ENCODE measurements at places on chromosomes 6 and 20.

DNA sequence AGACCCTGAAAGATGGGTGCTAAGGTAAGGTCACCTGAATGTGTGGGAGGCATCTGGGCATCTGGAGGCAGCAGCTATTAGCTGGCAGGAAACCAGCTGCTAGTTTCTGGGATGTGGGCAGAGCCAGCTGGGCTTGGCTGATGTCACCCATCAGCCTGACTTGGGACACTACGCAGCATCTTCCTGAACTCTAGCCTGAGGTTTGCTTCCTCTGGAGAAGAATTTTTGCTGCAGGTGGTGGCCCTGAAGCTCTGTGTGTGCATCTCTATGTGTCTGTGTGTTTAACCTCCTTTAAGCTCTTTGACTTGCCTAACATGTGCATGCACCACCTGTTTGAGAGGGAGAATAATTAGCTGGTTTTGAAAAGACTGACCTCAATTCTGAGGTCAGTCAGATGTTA is 465.1 kb upstream of the CHD6 start:
- no peak for DNase-seq

- DNase-seq = no peak
These were observed 16.1 kb downstream of the FGD2 start for GRCh38 chr6:37021356-37022129.

DNA sequence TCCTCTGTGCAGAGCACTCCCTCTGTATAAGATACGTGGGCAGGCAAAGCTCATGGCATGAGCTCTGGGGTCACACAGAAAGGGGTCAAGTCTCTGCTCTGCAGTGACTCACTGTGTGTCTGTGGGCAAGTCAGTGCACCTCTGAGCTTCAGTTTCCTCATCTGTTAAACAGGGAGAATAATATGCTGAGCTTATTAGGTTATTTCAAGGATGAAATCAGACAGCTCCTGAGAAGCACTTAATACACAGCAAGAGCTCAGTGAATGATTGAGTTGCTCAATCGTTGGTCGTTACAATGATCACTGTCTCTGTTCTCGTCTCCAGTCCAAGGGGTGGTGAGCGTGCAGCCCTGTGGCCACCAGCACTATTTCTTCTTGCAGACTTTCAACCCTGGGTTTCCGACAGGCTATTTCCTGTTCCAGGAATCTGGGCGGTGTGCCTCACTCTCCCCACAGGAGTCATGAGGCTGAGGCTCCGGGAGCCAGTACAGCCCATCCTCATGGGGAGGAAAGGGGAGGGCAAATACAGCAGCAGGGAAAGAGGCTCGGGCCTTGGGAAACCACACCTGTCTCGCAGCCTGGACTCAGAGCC is 28.9 kb downstream of the KIAA1755 start:
- DNase-seq = no peak

GRCh38 chr6:121608270-121608669 is 172.8 kb downstream of the GJA1 start:
- no peak for DNase-seq

DNA sequence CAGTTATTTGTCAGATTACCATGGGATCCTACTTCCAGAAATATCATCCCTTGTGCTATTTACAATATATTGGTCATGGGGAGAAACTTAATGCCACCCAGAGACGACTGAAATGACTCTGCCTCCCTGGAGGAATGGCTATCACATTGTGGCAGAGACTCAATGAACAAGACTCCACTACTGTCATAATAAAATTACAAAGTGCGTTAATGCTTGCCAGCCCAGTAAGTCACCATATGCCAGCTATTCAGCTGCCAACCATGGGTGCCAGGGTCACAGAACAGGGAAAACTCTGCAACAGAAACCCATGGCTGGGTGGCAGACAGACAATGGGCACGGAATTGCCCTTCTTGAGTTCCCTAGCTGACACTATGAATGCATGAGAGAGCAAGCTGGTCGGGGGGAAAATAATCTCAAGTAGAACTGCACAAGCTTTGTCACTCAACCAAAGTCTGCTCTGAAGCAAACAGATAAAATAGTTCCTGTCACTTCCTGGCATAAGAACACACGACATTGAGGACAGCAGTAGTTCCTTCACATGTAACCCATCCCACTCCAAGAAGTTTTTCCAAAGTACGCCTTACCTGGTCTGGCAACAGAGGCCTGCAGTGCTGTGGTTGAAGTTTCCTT is 32.1 kb downstream of the TP53INP2 start:
- no peak for DNase-seq

DNA sequence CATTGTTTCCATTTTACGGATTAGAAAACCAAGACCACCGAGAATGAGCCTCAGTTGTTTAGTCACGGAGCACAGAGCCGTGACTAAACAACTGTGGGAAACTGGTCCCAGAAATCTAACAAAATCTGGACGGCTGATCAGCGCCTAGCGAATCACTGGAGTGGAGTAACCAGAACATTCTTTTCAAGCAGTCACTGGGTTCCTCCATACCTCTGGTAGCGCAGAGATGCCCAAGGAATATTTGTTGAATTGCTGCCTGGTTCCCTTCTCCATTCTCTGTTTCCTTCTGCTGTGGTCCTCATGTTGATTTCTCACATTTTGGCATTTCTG is 62.0 kb downstream of the GPX5 start:
- no peak for DNase-seq

- no peak for DNase-seq
These were observed 165.9 kb upstream of the CDYL start for GRCh38 chr6:4610256-4610655.

- DNase-seq = no peak
These were observed 413.2 kb upstream of the GJE1 start for GRCh38 chr6:141719476-141719875.

DNA sequence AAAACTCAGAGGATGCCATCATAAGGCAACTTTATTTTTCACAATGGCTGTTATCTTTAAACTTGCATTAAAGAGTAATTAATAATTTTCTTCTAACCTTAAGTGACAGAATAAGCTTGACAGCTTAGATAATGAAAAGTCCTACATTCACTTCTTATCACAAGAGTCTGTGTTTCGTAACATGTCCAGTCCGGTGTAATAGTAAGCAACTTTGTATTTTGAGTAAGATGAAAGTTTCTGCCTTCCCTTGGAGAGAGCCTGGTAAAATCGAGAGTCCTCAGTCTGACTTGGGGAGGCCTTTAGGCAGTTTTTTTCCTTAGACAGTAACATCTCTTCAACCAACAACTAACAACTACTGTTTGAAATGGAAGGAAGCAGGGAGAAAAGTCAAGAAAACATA is 195.6 kb downstream of the GRM1 start:
- DNase-seq = no peak

GRCh38 chr6:126640921-126641320 is 301.0 kb downstream of the CENPW start:
- DNase-seq = no peak

- DNase-seq = no peak
These were observed 105.9 kb downstream of the MYB start for GRCh38 chr6:135286962-135287538.

DNA sequence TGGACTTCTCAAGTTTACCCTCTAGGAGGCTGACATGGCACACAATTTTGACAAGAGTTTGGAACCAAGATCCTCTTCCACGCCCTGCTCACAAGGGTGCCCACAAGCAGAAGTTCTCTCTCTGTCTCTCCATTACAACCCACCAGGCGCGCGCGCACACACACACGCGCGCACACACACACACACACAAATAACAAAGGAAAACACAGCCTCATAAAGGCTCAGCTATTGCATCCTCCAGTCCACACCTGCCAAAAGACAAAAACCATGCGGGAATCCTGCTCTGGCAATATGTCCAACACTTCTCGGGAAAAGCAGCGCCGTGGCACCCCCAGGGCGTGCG is 870 bp downstream of the PAK5 start:
- DNase-seq = no peak

DNA sequence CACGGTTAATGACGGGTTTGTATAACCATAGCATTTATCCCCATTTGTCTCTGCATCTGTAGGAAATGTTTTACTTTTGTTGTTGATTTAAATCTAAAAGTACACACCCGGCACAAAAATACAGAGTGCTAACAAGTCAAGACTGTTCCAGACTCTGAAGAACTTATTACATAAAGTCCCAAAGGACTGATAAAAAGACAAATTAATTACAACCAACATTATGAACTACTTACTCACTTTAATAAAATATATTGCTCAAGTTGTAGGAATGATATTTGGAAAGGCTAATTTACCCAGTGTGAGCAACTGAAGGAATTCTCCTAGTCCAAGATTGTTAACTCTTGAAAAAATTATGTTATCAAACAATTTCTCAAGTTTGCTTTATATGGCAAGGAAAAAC is 115.6 kb downstream of the KIF13A start:
- DNase-seq = no peak

- DNase-seq = no peak
These were observed 146.9 kb upstream of the PHACTR1 start for GRCh38 chr6:12569646-12570045.

DNA sequence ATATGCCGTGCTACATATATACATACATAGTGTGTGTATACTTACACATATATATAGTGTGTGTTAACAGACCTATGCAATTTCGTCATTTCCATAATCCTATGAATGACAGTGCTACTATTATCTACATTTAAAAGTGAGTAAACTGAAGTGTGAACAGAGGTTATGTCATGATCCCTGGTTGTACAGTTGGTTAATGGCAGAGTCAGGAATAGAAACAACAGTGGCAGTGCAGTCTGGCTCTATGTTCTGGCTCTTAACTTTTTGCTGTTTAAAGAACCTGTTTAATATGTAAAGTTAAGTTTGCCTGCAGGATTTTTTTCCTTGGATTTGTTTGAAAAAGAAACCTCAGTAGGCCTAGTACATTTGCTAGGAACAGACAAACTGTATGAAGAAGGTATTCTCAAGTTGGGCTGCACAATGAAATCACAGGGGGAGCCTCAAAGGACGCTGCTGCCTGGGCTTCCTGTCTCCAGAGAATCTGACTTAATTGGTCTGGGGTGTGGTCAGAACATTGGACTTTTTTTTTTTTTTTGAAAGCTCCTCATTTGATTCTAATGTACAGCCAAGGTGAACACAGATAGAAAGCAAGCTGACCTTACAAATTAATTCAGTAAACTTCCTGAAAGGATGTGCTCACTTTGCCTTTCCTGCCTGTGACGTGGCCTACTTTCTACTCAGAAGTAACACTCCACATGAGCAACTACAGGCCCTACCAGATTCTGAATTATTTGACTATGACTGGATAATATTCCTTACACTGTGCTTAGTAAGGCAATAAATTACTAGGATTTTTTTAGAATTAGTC is 29.4 kb downstream of the PLCB1 start:
- DNase-seq = no peak

GRCh38 chr6:54646951-54647664 is 199.5 kb upstream of the FAM83B start:
- no peak for DNase-seq

- no peak for DNase-seq
These were observed 140.4 kb downstream of the NCOA3 start for GRCh38 chr20:47642118-47642517.

DNA sequence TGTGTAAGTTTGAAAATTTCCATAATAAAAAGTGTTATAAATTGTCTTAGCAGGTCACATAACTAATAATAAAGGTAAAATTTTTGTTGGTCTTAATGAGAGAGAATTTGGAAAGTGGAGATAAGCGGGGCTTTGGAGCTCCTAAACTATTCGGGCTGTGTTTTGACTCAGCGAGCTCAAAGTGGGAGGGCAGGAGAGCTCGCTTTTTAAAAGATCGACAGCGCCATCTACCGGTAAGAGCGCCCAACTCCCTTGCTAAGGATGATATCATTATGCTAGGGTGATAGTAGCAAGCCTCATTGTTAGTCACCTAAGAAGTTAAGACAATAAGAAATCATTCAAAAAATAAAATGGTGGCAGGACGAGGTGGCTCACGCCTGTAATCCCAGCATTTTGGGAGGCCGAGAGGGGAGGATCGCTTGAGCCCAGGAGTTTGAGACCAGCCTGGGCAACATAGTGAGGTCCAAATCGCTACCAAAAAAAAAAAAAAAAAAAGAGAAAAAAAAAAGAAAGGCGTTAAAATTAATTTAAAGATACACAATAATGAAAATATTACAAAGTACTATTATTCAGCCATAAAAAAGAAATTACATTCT is 24.8 kb downstream of the C6orf15 start:
- peak; percentile 90 for DNase-seq

- no peak for DNase-seq
These were observed 97.0 kb downstream of the KCNB1 start for GRCh38 chr20:49385465-49385864.

DNA sequence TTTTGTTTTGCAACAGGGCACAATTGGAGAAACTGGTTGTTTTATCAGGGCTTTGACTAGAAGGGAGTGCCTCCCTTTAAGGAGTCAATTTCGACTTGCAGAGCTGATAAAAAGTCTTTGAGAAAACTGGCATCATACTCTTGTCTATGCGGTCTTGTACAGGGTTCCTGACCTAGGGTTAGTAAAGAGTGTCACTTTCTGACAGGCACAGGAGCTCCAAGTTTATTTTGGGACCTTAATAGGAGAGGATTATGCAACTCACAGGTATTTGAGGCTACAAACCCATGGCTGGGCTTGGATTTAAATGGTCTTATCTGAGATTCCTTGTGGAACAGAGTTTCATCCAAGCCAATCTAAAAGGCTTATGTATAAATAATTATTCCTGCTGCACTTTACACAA is 365.4 kb downstream of the HTR1B start:
- DNase-seq = no peak

DNA sequence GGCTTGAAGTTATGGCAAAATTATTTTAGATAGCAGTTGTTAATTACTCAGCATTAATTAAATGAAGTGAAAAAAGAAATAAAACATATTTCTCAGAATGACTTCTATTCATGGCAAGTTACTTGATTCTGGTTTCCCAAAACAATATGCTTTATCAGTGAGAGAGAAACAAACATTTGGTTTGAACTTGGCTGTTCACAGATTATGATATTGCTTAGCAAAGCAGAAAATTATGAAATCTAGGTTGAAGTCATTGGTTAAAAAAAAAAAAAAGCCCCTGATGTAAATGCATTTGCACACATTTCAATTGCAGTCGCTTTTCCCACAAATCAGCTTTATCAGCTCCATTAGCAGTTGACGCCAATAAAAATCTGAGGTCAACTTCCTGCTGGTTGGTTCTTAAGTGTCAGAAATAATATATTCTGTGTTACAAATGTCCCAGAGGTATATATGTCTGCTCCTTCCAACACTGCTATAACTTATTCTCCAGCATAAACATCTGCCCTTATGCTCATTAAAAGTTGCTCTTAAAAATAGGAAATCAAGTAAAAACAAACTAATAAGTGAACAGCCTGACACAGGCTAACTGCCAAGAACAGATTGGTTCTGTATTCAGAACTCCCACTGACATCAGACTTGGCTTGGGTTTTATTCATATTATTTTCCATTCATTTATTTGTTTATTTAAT is 275.4 kb downstream of the PHF3 start:
- DNase-seq = no peak

All from neuronal stem cell (in vitro differentiated cells).